AG09309 (cell line): ENCODE measurements at places on chromosomes 13 and 19.

DNA sequence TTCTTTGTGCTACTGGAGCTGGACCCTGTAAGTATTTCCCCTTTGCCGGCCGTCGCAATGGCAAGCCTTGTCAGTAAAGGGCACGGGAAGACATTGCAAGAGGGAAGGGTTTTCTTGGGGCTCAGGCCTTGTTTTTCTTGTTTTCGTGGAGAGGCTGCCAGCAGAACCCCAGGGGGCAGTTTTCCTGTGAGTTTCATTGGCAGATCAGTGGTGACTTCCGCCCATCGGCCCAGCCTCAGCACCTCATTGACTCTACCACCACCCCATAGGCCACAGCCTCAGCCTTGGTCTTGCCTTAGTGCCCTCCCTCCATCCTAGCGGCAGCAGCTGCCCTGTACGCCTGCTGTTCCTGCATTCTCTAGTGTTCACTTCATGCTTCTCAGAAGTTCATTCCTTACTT lies 61.5 kb downstream of the GJA3 start:
- no peak for DNase-seq

- DNase-seq, result no peak
Measured at GRCh38 chr13:106484084-106484483, 51.4 kb downstream of the EFNB2 start.

DNA sequence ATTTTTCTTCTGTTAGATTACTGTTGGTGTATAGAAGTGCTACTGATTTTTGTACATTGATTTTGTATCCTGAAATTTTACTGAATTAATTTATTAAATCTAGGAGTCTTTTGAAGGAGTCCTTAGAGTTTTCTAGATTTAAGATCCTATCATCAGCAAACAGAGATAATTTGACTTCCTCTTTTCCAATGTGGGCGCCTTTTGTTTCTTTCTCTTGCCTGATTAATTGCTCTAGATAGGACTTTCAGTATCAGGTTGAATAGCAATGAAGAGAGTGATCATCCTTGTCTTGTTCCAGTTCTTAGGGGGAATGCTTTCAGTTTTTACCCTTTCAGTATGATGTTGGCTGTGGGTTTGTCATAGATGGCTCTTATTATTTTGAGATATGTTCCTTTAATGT lies 5.6 kb upstream of the CD33 start:
- no peak for DNase-seq

GRCh38 chr19:47781590-47782262 lies 3.2 kb downstream of the SELENOW start:
- no peak for DNase-seq

DNA sequence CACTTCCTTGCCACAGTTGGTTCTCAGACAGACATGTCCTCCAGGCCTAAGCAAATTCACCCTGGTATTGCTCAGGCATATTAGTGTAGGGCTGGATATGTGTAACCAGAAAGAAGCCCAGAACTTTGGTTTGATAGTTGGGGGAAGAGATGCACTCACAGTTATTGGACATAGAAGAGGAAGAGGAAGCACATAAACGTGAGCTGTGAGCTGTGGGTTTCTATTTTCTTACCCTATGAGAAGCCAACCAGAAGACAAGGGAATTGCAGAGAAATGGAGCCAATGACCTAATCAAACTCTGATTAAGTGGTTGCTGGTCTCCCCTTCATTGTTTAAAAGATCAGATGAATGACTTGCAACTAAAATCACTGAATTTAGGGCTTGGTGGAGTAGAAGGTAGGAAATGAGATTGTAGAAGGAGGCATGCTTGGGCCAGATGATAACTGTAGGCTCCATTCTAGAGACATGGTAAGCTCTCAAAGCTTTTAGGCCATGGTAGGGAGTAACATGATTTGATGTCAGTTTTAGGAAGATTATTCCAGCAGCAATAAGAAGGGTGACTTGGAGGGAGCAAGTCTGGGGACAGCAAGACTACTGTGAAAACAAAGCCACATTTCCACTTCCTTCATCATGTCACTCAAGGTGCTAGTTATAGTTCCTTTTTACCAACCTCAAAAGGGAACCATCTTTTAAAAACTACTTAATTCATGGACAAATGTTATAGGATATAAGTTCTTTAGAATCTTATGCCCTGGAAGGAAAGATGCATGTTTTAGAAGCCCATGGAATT lies 24.1 kb upstream of the WDFY2 start:
- DNase-seq, result no peak

DNA sequence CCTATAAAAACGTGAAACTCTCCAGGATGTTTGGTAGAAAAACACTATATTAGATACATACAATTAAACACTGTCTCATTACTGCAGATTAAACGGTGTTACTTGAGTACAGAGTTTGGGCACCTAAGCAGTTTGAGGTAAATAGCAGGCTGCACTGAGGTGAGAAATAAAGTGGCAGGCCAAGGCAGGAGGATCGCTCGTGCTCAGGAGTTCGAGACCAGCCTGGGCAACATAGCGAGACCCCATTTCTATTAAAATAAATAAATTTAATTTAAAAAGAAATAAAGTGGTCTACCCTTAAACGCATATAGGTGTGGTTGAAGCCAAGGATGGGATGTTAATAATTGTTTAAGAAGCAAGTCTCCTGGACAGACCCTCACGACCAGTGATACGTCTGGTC lies 1.2 kb downstream of the PSPC1 start:
- DNase-seq, result no peak

DNA sequence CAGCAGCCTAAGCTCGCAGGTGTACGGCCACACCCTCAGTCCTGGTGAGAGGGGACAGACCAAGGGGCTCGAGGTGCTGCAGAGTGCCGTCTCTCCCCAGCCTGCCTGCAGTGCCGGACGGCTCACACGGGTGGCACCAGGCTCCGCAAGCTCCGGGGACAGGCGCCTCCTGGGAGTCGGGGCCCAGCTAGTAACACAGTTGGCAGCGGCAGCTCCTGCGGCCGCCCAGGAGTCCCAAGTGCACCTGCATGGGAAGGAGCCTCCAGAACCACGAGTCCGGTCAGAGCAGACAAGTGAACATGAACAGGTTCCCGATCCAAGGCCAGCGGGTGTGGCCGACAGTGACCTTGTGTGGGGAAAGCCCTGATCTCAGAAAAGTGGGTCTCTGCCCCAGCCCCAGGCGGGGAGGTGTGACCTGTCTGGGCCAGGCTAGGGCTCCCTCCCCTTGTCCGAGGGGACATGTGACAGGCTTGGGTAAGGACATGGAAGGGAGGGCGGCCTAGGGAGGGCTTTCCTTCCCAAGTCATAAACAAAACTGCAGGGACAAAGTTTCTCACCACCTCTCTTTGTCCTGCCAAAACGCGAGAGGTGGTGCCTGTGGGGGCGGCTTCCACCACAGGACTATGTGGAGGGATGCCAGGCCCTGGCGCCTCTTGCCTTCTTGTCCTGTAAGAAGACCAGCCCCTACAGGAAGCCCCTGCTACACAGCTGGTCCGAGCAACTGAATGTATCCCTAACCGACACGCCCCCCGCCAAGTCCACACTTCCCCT lies 46.5 kb downstream of the MLLT1 start:
- no peak for DNase-seq

- DNase-seq, result no peak
Measured at GRCh38 chr19:1774989-1775772, 21.9 kb downstream of the ONECUT3 start.

DNA sequence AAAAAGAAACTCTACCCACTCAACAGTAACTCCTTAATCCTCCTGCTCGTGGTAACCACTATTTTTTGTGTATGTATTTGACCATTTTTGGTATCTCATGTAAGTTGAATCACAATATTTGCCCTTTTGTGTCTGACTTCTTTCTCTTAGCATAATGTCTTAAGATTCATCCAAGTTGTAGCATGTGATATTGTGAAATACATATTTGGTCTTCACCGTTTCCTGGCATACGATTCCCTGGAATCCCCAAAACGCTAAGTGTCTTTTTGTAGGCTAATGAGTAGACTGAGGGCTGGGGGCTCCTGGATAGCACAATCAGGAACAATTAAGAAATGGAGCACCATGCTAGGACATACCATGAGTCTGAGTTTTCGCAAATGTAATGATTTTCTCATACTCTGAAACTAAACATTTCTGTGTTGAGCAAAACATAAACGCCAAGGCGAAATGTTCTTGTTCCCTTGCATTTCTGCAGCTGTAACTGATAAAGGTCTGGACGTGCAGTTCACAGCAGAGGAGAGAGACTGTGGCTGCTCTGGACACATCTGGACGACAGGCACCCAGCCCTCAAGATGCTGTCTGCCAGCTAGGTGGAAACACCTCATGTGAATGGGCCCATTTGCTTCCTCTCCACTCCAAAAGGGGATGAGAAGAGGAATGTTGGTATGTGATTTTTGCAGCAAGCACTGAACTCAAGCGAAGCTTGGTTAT lies 38.4 kb downstream of the BRD4 start:
- no peak for DNase-seq

- no peak for DNase-seq
Measured at GRCh38 chr19:3375221-3376090, 9.1 kb downstream of the NFIC start.

- DNase-seq, result no peak
Measured at GRCh38 chr13:67554286-67554685, 324.1 kb upstream of the PCDH9 start.

DNA sequence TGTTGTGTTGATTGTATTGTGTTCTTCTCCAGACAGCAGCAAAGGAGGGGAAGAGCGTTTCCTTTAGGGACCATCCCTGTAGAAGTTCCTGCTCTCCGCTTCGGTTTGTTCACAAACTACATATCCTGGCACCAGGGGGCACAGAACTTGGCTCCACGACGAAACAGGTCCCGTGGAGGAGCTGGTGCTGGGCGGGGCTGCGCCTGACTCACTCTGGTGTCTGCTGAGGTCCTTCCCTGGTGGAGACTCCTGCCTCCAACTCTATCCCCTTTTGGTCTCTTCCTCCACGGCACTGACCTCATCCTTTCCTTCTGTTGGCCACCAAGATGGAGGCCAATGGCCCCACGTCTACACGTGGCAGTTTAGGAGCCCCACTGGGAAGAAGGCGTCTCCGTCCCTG lies 14.7 kb downstream of the TMPRSS9 start:
- DNase-seq, result no peak

- DNase-seq, result no peak
Measured at GRCh38 chr19:3478409-3479176, 1.7 kb downstream of the SMIM24 start.

- DNase-seq, result no peak
Measured at GRCh38 chr13:65940720-65941119, 1289.4 kb downstream of the PCDH9 start.

DNA sequence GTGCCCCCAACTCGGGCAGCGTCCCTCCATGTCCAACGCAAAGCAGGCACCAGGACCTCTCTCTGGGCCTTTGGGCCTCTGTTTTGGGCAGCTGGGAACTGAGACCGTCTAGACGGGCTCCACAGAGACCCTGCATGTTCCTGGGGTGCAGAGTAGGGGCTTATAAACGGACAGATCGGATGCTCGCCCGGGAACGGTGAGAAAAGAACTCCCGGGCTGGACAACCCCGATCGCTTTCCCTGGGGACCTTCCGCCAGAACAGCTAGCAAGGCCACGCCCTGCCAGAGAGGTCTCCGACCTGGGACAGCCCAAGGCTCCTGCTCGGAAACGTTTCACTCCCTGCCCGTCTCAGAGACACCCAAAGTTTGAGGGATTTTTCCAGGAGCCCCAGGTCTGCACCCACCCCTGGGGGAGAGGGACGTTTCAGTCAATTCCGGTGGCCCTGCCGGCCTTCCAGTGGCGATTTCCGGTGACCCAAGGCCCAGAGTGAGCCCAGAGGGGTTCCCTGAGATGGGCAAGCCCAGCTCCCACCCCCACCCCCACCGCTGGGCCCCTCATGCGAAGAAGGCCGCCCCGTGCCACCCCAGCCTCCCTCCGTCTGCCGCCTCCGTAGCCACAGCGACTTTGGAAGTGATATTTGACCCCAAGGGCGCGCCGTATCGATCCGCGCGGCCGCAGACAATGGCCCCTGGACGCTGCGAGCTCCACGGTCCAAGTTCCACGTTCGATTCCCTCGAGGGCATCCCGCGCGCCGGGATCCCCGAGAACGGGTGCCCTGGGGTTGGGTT lies 1.7 kb downstream of the NR2F6 start:
- DNase-seq, result no peak

GRCh38 chr13:72561791-72562190 lies 165.6 kb downstream of the MZT1 start:
- no peak for DNase-seq

- no peak for DNase-seq
Measured at GRCh38 chr13:60584976-60585375, 188.0 kb downstream of the TDRD3 start.

- DNase-seq, result no peak
Measured at GRCh38 chr13:29758531-29759114, 91.8 kb downstream of the UBL3 start.

DNA sequence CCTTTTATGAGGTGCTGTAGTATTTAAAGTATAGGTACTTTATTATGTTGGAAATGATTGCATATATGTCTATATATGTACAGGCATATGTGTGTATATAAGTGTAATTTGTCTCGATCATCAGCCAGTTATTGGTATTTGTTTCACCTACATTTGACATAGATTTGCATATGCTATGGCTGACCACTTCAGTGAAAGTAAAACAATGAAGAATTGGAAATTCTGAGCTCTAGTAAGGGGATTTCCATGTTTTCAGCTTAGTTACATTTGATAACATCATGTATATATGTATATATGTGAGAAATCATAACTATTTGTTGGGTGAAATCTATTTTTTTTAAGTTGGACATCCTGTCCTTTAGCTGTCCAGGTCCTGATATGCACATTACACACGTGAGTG lies 1303.9 kb downstream of the EFNB2 start:
- DNase-seq, result no peak

GRCh38 chr19:6362351-6362801 lies 1.0 kb downstream of the CLPP start:
- DNase-seq, result no peak

DNA sequence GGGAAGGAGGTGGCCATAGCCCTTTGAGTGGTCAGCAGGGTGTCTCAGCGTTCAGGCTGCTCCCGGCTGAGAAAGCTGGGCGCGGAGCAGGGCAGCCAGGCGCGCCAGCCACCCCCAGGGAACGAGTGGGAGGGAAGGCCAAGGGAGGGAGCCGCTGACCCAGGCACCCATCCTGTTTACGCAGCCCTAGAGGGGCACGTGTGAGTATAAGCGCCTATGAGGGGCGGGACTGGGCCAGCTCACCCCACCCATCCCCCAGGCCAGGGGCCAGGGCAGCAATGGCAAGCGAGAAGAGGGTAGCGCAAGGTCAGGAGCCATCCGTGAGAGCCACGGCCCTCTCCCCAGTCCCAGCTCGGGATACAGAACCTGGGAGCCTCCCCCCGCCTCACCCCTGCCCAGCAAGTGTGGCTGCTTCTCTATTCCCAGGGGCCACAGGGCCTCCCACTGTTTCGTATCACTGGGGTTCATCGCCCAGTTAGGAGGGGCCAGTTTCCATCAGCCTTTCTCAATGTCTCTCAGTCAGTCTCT lies 897 bp upstream of the DMKN start:
- DNase-seq, result no peak

DNA sequence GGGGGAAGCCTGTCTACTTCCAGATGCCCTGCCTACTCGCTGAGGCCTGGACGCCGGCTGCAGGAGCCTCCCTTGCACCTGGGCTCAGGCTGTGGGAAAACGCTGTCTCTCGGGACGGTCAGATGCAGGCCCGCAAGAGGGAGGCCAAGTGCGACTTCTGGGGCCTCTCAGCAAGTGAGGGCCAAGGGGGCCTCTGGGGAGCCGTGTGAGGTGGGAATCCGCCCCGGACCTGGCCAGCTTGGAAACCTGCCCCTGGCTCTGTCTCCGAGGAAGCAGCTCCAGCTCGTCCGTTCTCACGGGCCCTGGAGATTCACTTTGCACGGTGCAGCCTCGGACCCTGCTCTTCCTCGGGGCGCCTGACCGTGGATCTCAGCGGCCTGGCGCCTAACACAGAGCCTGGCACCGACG lies 11.4 kb upstream of the CRTC1 start:
- no peak for DNase-seq
